Sigmoid colon (tissue), 7 donors: ENCODE measurements at places on chromosomes 13 and 19. TPM values are rescaled to one million over a fixed set of nuclear protein-coding genes. Genes with fewer than 3 reads are reported as not detected.

GRCh38 chr13:25943081-25943480, 108.7 kb downstream of the SHISA2 start:
- DNase-seq, result no peak

Gene PSMD8
- polyA plus RNA-seq, result 147 TPM

Gene FGF9
- polyA plus RNA-seq, result 0.60 TPM

- DNase-seq, result no peak
These were observed 38.7 kb downstream of the KLF2 start for GRCh38 chr19:16363133-16363851.

DNA sequence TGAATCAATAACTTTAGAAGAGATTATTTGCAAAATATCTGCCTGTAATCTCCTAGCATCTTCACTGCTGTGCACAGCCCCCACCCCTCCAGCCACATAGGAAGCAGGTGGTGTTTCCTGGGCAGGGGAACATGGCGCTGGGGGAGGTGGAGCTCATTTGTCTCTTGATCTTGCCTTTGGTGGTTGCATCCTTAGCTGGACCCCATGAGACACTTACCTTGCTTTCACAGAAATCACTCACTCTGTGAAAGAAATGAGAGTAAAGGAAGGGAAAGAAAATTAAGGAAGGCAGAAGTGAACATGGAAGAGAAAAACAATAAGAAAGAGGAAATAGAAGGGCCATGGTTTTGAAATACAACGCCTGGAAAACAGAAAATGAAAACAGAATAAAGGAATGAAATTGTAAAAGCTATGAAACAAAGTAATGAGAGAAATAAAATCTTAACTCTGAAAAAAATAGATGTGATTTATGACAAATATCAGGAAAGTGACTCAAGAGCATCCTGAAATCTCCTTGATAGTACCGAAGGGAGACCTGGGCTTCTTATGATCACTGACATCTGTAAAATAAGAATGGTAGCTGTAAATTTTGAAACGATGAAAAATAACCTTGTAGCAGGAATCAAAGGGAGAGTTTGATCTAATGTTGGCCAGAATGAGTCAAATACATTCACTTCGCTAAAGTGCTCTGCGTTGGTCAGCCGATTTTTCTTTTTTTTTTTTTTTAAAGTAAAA, 17.2 kb upstream of the RNASEH2B start:
- no peak for DNase-seq

DNA sequence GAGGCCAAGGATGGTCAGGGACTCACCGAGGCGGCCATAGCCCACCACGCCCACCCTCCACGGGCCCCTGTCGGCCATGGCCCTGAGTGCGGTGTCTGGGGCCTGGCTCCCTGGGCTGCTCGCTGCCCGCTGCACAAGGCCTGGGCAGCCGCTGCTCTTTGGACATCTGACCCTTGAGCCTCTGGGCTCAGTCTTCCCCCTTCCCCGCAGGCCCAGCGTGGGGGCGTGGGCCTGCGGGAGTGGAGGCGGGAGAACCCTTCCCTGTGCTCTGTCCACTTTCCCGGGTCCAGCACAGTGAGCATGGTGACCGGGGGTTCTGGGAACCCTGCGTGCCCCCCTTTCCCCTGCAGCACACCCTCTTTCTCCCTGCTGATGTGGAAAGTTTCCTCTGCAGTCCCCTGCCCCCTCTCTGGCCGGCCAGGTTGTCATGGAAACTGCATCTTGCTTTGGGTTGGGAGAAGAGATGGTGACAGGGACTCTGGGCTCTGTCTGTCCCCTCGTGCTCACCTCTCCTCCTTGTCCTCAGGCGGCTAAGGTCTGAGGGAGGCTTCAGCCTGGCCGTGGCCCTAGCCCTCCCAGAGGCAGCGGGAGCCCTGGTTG, at the start of gene ASPDH:
Gene ASPDH (minus strand): TSS at position 168 of the 600 bp plus-strand sequence. CDS start 90 bp downstream, at position 78.
- DNase-seq, result no peak

Gene PLEKHF1
- 1.2 TPM for polyA plus RNA-seq

DNA sequence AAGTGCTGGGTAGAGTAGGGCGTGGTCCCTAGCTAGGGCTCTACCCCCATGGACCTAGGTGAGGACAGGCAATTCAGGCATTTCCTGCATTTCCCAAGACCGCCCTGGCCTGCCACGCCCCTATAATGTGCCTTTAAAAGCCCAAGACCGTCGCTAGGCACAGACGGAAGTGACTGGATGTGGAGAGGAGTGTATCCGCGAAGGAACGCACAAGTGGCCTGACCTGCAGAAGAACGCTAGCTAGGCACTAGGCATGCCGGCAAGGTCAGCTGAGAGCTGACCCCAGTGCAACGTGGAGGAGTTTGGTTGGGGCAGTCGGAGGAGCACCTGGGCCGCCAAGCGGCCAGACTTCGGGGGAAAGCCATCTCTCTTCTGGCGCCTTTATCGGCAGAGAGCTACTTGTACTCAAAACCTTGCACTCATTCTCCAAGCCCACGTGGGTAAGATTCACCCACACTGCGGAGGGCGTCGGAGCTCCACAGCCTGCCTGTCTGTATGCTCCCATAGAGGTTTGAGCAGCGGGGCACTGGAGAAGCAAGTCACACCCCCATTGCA, 370.0 kb downstream of the FGF9 start:
- no peak for DNase-seq

GRCh38 chr19:39765091-39766076, 13.3 kb upstream of the LEUTX start:
- DNase-seq, result no peak

DNA sequence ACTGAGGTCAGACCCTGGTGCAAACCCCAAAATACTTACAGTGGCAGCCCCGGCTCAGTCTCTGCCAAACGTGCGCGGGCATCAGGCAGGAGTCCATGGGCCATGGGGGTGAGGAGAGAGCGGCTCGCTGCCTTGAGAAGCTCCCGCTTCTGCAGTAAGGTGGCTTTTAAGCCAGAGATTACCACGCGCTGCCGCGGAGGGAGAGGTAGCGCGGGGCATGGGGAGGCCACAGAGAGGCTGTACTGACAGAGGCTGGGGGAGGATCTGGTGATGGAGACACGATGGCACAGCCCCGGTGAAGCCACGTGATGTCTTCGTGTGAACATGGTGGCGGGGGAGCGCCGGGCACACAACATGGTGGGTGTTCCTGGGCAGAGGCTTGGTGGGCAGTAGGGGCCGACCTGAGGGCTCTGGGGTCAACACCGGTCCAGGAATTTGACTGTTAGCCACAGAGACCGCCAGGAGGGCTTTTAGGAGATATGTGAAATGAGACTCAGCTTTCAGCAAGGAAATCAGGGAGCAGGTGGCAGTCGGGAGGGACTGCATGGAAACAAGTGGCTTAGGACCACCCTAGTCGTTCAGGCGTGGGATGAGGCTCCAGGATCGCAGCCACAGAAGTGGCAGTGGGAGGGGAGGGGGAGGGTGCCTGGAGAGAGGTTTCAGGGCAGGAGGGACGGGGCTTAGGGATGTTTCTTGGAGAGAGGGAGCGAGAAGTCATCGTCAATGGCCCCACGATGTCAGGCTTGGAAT, 24.1 kb downstream of the MCF2L start:
- no peak for DNase-seq

DNA sequence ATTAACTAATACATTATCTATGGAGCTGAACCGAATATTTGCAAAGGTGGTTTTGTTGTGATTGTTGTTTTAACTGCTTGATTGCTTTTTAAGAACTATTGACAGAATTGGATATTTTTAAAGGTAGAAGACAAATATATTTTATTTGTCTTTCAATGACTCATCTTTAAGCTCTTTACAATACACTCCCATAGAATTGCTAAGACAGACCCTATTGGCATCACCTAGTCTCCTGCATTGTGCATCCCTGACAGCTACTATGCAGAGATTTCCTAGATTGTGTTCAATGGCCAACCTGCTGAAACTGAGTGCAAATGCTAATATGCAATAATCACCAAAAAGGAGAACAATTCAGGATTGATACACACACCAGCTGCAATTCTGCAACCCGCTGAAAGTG, 19.7 kb upstream of the SCEL start:
- DNase-seq, result no peak

Gene EFNB2
- 13.4 TPM for polyA plus RNA-seq

DNA sequence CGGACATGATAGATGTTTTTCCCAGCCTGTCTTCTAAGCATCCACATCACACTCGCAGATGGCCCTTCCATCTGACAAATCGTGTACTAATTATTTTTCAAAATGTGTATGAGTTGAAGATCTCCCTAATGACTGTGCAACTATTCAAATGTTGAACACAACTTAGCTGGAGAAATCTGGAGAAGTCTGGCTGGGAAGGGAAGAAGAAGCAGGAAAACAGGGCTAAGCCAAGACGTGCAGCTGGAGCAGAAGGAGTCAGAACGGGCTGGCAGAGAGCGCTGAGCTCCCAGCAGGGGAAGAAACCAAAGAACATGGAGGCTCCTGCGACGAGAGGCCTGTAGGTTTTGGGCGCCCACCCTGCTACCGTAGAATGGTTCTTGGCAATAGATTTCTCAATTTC, 13.2 kb upstream of the LATS2 start:
- DNase-seq, result peak; percentile 78

DNA sequence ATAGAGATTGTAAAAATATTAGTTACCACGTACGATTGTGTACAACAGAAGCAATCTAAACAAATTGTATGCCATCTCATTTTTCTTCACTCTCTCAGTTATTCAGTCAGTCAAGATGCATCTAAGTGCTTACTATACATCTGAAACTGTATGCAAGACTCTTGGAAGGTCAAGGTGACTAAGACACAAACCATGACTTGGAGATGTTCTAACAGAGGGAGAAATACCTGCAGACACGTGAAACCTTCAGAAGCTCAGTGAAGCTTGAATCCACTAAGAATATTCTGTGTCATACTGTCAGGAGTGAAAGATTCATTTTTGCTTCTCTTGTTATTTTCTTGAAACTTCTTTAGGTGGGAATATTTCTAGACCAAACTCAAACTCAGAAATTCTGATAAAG, 365.4 kb downstream of the ITGBL1 start:
- DNase-seq, result no peak

Gene CCDC8
- 2.4 TPM for polyA plus RNA-seq

DNA sequence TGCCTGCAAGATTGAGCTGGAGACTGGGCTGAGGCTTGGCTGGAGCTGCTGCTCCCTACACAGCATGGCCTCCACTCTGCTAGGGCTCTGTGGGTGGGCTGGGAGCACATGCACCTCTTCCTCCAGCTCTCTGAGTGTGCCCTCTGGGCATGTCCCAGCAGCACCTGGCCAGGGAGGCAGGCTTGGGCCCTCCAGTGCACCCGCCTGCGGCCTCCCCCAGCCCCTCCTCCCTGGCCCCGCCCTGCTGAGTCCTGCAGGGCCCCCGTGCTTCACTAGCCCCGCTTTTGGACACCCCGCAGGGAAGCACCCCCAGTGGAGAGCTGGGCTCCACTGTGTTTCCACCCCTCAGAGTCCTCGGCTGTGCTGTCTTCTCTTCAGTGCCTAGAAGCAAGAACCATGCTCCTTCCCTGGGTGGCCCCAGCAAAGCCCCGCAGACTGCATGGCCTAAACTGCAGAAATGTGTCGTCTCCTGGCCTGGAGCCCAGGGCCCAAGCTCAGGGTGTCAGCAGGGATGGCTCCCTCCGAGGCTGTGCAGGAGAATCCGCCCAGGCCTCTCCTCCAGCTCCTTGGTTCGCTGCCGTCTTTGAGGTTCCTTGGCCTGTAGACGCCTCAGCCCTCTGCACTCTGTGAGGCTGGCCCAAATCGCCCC, 5.0 kb upstream of the TEX29 start:
- DNase-seq, result no peak

DNA sequence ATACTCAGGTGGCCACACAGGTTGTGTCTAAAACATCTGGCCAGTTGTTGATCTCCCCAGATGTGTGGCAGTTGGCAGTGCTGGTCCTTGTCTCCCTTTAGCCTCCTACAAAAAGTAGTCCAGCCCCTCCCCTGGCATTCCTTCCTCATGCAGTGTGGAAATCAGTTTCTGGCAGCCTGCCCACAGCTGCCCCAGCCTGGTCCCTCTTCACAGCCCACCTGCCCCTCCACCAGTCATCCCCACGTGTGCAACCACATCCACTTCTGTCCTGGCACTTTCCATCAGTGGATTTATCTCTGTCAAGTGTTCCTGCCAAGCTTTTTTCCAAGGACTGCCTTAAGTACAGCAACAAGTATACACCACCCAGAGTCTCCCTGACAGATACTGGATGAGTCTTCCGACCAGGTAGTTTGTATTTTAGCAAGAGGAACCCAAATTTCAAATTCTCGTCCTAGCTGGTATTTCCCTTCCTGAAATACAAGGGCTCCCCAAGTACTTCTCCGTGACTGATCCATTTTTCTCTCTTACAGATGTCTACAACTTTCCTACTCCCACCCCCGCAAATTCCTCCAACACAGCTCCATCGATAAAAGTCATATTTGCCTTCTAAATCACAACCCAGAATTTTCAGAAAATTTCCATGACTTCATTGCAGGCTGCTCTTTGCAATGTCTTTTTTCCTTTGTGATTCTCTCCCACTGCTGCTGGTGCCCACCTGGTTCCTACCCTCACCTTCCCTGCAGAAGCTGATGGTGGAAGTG, 313.5 kb downstream of the FOXO1 start:
- peak; percentile 74 for DNase-seq

- no peak for DNase-seq
These were observed 524 bp downstream of the NAA16 start for GRCh38 chr13:41311406-41312175.

DNA sequence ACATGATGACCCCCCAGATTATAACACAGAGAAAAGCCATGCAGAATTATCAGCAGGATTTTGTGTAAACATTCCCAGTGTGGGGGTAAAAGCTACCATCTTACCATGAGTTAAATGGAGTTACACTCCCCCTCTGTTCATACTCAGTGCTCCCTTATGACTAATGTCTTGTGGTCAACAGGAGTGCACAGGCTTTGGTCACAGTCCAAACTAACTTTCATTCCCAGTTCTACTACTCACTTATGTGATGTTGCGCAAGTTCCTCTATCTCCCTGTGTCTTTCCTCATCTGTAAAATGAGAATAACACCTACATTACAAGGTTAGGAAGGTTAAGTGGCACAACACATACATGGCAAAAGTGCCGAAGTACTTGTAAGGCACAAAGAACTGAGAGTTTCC, 277.9 kb downstream of the RBM26 start:
- DNase-seq, result no peak

Gene PSG4
- polyA plus RNA-seq, result not detected

Gene FGF21
- not detected for polyA plus RNA-seq

Gene ZNF837
- polyA plus RNA-seq, result 1.2 TPM

GRCh38 chr13:96397807-96398206, 307.9 kb downstream of the HS6ST3 start:
- no peak for DNase-seq

DNA sequence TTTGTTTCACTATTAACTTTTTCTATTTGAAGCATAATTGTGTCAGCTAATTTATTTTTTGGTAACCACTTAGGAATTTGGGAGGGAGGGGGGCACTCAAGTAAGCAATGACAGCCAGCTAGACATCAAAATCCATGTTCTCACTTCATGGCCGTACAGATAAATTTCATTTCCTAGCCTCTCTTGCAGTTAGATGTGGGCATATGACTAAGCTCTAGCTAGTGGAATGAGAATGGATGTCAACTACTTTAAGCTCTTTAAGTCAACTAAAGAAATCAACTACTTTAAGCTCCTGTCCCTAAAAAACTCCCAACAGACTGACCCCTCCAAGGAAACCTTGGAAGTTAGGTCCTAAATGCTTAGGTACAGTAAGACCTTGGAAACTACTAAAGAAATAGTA, 92.0 kb downstream of the KCNRG start:
- no peak for DNase-seq

- no peak for DNase-seq
These were observed 22.4 kb upstream of the PLAUR start for GRCh38 chr19:43692385-43692784.
